ENCODE measurements at places on chromosomes 6 and 20.

DNA sequence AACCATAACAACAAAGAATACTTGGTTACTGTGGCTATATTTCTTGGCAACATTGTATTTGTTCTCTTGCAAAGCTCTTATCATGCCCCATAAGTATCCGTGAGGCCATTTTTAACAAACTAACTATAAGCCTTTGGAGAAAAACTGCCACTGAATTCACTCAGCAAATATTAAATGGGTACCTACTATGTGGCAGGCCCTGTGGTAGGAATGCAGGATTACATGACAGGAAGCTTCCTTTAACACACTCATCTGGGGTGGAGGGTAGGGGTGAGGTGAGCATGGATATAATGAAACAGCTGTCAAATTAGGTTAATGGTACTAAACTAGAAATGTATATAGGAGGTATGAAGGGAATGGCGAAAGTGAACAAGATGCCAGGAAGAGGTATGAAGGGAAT, 504.8 kb downstream of the MEI4 start:
- DNase-seq = no peak

- no peak for DNase-seq
Measured at GRCh38 chr6:15602154-15602553, 60.7 kb downstream of the DTNBP1 start.

GRCh38 chr6:118705544-118706491, 54.4 kb upstream of the CEP85L start:
- DNase-seq = peak; percentile 39

- DNase-seq = no peak
Measured at GRCh38 chr6:32867022-32867477, 13.1 kb downstream of the PSMB9 start.

- peak; percentile 60 for DNase-seq
Measured at GRCh38 chr6:30357678-30358540, 13.0 kb downstream of the RPP21 start.

DNA sequence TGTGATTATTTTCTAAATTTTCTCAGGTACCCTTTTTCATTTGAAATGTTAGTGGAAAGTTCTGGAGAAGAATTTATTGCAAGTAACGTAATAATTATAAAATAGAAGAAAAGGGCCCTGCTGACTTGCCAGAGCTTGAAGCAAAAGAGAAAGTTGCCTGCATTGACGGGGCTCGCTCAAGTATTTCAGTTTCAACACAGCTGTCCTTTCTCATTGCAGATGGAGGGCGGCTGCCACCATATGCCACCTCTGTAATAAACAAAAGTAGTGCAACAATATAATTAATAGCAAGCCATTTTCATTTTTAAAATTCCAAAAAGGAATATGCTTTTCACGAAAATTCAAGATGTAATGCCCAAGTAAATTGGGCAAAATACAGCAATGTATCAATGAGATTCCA, 246.2 kb downstream of the PACRG start:
- DNase-seq = no peak

GRCh38 chr6:157106487-157106886, 216.8 kb downstream of the TMEM242 start:
- peak; percentile 36 for DNase-seq

DNA sequence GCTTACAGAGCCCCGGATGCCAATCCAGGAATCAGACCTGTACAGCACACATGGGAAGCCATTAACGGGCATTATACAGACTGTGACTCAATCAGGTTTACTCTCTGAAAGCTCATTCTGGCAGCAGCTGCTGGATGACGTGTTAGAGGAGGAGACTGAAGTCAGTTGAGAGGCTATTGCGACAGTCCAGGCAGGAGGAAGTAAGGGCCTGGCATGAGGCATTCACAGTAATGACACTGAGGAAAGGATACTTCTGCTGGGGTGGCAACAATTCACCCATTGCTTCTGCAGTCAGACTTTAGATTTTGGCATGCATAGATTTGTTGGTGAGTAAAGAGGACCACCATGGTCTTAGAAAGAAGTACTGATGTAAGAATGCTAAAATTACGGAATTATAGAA, 151.0 kb upstream of the HEY2 start:
- no peak for DNase-seq

GRCh38 chr6:31321005-31321707, 35.8 kb downstream of the HLA-B start:
- no peak for DNase-seq

GRCh38 chr6:36671687-36672375, 6.7 kb upstream of the CDKN1A start:
- DNase-seq = no peak

DNA sequence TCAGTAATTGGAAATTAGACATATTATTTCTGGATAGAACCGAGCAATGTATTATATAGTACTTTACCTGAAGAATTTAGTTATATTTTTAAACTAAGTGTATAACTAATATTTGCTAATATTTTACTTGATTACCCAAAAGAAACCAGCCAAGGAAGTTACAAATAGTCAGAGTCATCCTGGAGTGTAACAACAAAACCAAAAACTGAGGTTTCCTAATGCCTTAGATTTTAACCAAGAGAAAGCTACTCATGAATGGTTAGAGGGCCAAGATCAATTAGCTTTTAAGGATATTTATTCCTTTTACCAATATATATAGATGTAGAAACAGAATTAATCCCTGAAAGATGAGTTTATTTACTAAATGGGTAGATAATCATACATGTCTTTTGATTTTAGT, 26.0 kb downstream of the TAB2 start:
- DNase-seq = no peak

DNA sequence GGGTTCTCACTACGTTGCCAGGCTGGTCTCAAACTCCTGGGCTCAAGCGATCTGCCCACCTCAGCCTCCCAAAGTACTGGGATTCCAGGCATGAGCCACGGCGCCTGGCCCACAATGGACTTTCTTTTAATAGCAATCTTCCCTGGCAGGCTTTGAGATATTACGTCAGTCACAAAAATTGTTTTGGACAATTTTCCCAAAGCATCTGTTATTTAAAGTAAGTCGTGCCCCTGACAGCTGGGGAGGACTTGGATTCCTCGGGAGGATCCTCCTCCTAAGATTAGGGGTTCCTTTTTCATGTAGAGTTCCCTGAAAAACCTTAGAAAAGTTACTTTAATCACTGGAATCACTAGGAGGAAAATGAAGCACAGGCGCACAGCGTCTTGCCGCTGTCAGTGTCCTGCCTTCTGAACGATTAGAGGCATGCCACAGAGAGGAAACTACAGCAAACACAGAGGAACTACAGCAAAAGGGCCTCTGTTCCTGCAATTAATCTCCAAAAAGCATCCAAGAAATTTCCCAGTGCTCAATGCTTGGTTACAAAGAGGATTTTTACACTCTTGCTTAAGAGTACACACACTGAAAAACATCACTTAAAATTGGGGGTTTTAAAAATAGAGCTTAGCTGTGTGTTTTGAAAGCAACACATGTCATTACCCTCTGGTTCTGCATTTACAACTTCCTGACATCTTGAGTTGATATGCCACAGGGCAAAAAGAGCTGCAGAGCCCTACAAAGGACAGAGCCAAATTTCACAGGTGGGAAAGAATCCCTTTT, 4.5 kb downstream of the ACSS1 start:
- peak; percentile 65 for DNase-seq

GRCh38 chr20:34216382-34216742, 24.9 kb upstream of the ASIP start:
- no peak for DNase-seq

- DNase-seq = no peak
Measured at GRCh38 chr20:44068316-44069201, 118.4 kb downstream of the JPH2 start.

DNA sequence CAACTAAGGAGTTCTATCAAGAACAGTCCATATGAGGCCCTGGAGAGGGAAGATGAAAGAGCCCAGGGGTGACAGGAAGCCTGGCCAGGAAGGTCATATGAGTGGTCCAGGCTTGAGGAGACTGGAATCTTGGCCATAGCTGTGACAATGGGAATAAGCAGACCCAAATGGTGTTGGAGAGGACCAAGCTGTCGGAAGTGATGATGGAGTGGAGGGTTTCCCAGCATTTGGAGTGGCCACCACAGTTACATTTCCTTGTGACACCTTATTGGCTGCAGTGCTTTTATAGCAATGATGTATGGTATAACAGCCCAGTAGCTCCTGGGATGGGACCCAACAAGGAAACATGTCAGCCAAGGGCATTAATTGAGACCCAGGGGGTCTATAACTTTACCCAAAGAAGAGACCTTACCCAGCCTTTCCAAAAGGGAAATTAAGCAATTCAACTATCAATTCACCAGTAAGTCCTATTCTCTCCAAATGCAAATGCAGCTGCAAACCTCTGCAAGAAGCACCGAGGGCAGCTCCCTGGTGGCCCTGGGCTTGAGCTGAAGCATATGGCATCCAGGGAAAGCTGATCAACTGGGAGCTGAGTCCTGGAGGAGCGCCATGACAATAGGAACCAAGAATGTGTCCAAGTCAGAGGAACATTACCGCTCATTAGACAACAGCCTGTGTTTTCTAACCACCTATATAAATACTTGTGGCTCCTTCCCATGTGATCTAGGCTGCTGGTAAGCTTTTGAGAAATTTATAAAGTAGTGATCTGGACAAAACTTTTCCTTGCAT, 219.4 kb downstream of the SOD2 start:
- DNase-seq = no peak

GRCh38 chr6:168826726-168827585, 386.0 kb downstream of the SMOC2 start:
- no peak for DNase-seq

DNA sequence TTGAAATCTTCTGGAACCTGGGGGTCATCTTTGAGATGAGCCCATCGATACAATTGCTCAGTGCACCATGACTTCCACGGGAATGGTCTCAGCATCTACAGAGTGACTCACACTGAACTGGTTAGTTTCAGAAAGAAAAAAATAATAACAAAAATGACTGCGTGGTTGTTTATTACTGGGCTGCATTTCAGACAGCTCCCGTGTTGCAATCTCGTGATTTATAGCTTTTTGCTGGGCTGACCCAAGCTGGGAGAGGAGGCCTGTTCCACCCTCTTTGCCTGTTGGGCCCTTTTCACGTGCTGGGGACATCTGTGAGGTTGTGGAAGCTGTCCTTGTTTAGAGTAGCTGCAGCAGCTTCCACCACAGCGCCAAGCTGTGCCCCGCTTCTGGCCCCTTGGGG, 225.5 kb downstream of the BMP7 start:
- no peak for DNase-seq

DNA sequence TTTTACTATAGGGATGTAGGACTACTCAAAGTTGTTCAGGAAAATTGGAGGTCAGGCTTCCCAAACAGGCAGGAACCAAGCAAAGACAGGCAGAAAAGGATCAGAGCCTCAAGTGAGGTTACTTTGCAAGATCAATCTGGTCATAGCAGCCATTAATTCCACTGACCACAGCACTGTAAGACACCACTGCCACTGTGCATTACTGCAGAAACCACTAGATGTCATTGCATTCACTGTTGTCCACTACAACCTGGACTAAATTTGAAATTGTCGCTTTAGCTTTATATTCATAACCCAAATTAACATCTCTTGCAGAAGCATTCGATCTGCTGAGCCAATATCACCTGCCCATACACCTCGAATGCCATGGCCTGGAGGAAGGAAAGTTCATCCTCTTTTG, 126.9 kb upstream of the UFL1 start:
- DNase-seq = no peak

- DNase-seq = no peak
Measured at GRCh38 chr20:37226889-37227288, 34.7 kb downstream of the GHRH start.

GRCh38 chr6:16540804-16541752, 220.2 kb downstream of the ATXN1 start:
- peak; percentile 22 for DNase-seq

GRCh38 chr20:22020201-22020600, 314.7 kb downstream of the PAX1 start:
- no peak for DNase-seq

DNA sequence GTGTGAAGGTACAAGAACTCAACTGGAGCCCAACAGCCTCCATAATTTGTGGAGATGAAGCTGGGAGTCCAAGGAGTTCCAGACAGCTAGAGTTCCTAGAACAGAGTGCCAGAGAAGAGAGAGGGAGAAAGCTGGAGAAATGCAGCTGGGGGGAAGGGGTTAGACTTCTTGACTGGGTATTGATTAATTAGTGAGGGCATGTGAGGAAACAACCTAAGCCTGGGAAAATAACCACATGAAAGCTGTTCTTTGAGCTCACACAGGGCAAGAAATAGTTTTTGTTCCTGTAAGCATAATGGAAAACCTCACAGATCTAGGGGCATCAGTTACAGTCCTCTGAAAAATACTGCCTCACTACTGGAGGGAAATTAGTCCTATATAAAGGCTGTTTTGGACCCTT, 230.5 kb upstream of the FKBP1C start:
- no peak for DNase-seq

DNA sequence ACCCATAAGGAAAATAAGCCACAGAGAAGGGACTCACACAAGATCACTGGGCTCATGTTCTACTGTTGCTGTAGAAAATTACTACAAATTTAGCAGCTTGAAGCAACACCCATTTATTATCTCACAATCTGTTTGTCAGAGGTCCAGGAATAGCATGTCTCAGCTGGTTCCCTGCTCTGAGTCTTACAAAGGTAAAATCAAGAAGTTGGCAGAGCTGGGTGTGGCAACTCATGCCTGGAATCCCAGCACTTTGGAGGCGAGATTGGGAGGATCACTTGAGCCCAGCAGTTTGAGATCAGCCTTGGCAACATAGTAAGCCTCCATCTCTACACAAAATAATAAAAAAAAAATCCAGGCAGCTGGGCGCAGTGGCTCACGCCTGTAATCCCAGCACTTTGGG, 28.5 kb upstream of the ZNF831 start:
- no peak for DNase-seq

DNA sequence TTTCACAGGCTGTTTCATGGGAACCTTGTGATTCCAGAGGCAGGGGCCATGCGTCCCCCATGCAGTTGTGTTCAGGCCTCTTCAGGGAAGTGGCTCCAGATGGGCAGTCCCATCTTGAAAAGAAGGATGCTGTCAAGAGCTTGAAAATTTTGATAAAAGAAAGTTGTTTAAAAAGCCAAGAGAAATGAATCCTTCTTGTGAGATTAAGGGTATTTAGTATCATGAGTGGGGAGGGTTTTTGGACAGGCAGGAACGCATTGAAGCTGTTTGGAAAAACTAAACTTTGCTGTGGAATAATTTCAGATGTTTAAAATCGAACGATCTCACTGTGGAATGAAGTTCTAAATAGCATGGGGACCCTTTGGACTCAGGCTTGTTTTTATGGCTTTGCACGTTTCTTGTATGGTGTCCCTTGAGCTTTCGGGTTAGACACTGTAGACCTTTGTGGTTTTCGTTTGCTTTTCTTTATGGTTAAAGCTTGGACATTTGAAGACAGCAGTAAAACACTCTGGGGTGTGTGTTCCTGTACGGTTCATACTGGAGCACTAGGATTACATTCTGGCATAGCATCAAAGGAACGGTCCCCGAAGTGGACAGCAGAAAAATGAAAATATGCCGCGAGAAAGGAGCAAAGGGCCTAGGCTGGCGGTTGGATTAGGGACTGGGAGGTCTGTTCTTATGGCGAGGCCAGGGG, 18.2 kb downstream of the KIF25 start:
- no peak for DNase-seq

DNA sequence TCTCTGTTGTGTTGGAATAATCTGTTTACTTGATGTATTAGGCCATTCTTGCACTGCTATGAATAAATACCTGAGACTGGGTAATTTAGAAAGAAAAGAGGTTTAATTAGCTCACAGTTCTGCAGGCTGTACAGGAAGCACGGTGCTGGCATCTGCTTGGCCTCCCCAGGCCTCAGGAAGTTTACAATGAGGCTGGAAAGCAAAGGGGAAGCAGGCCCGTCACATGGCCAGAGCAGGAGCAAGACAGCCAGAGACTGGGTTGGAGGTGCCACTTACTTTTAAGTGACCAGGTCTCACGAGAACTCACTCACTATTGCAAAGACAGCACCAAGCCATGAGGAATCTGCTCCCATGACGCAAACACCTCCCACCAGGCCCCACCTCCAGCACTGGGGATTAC, 50.6 kb upstream of the FUCA2 start:
- DNase-seq = no peak
